ENCODE measurements at places on chromosomes 1 and 21. TPM values are rescaled to one million over a fixed set of nuclear protein-coding genes. Genes with fewer than 3 reads are reported as not detected.

DNA sequence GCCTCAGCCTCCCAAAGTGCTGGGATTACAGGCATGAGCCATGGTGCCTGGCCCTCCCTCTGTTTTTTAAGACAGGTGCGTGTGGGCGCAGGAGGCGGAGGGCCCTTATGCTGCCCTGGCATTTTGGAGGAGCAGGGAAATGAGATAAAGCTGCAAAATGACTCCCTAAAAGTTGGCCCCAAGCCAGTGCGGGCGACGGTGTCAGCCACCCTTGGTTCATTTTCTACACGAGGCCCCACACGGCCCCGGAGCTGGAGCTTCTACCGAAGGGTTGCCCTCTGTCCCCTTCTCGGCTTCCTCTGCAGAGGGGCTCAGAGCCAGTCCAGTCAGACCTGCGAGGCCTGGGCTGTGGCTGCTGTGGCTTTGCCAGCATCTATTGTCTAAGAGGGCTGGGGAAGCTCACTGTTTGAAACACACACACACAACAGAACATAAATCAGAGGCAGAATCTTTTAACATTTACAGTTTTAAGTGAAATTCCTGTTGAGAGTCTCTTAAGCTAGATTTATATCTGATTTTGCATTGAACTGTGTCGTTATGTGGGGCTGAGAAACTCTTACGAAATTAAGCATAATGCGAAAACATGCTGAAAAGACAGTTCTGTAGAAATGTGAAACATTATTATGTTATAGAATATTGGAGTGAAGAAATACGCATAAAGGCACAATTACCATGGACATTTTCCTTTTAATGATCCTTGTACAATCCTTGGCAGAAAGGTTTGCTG, 255.9 kb downstream of the CAMTA1 start:
- no peak for DNase-seq

DNA sequence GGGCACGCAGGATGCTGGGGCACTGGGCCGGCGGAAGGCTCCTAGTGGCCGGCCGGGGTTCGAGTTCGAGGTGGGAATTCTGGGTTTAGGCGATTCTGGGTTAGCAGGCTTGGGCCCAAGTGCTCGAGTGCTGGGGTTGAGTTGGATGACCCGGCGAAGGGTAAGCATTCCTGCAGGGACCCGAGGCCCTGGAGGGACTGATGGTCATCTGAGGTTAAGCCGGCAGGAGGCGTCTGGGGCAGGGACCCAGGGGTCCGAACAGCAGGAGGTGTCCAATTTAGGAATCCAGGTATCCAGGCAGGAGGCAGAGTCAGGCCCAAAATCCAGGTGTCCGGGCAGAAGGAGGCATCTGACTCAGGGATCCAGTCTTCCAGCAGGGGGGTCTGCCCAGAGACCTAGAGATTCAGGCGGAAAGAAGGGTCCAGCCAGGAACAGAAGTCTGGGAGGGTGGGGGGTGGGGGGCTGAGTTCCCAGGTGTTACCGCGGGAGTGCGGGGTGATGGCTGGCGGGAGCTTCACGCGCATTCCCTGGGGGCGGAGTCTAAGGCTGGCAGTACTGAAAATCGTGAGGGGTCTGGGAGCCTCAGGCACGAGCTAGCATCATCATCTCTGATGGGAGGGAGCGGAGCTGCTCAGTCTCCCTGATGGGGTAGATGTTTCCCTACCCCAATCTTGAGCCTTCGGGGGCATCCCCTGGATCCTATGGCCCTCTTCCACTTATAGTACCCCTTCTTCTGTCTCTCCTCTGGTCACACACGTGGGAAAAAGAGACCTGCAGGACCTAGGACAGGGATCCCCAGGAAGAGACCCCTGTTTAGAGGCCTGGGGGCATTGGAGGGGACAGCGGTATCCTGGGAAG, 585 bp downstream of the GPR3 start:
- DNase-seq = no peak

DNA sequence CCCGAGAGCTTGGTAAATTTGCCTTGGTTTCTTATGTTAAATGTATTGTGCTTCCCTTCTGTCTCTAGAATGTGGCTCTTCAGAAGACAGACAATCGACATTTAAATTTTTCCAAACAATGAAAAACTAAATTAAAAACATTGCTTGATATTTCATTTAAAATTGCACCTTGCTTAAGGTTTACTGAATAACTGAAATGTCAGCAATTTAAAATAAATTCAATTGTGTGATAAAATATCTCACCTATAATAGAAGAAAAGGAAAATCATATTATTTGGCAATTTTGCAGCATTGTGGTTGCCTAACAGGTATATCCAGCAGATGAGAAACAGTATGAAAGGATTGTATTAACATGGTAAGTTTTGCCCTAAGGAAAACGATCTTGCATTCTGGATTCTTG, 56.5 kb downstream of the MAP3K21 start:
- no peak for DNase-seq

- no peak for DNase-seq
Measured at GRCh38 chr1:208227366-208227765, 16.8 kb downstream of the PLXNA2 start.

GRCh38 chr21:14876524-14876840, 188.3 kb downstream of the NRIP1 start:
- no peak for DNase-seq

DNA sequence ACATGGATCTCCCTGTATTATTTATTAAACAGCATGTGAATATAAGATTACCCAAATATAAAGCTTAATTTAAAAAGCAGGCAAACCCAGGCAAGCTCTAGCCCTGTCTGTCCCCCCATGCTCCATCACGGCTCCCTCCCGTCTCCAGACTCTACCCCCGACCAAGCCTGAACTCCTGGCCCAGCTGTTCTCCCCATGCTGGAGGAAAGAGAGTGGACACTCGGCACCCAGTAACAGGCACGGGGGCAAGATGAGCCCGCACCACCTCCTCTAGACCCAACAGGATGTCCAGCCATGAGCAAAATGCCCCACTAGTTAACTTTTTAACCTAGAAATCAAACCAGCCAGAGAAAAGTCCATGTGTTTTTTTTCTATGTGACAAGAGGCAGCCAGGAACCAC, 19.3 kb downstream of the SLC19A1 start:
- DNase-seq = no peak

DNA sequence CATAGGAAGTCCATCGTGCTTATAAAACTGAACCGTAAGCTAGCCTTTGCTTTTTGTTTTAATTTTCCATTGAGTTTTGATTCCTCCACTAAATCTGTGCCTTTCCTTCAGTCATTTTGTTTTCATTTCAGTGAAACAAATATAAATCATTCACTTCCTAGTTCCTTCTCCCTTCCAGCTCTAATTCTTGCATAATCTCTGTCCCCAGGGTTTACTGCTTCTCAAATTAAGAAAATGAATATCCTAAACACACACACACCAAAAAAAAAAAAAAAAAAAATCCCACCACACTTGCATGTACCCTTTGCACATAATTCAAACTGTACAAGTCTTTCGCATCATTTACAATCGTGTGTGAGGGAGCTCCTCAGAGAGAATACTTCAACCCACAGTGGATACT, 6.8 kb downstream of the KCNH1 start:
- DNase-seq = no peak

- no peak for DNase-seq
Measured at GRCh38 chr1:76095802-76096201, 21.3 kb downstream of the ST6GALNAC3 start.

GRCh38 chr1:214683621-214684020, 80.6 kb downstream of the CENPF start:
- DNase-seq = peak; percentile 36

DNA sequence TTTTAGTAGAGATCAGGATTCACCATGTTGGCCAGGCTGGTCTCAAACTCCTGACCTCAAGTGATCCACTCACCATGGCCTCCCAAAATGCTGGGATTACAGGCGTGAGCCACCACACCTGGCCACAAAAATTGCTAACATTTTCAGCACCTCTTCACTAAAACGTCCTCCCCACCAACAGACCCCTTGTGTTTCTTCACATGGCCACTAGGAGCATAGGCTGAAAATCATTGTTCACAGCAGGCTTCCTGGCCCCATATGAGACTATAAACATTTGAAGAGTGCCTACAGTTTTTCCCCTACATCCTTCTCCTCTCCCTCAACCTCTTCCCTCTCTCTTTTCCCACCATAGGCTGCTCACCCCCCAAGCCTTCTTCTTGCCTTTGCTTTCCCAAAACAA, 28.0 kb upstream of the SFPQ start:
- DNase-seq = peak; percentile 60

GRCh38 chr1:63523738-63524137, 413 bp downstream of the EFCAB7 start:
- DNase-seq = no peak

- no peak for DNase-seq
Measured at GRCh38 chr1:156599811-156600210, 1.5 kb downstream of the GPATCH4 start.

DNA sequence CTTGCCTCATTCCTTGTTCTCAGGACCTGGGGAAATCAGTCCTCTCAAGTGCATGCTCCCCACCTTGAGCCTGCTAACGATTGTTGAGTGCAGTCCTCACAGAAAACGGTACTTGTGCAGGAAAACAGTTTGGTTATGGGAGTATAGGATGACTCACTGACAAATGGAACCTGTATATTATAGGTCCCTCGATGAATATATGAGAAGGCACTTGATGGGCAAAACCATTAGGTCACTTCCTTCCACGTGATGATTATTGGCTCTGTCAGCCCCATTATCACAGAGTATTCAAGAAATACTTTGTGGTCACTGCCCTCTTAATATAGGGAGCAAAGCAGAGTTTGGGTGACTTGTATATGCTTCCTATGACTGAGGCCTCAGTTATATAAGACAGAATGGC, 6.2 kb downstream of the CCDC17 start:
- no peak for DNase-seq

GRCh38 chr1:241308471-241308870, 48.5 kb downstream of the RGS7 start:
- DNase-seq = no peak

DNA sequence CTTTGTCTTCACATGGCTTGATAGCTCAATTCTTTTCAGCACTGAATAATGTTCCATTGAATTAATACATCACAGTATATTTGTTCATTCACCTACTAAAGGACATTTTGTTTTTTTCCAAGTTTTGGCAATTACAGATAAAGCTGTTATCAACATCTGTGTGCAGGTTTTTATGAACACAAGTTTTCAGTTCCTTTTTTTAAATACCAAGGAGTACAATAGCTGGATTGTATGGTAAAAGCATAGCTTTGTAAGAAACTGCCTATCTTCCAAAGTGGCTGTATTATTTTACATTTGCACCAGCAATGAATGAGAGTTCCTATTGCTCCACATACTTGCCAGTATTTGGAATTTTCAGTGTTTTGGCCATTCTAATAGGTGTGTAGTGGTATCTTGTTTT, 4.8 kb upstream of the MCOLN2 start:
- peak; percentile 55 for DNase-seq

Gene S100B
- 374 TPM for total RNA-seq

Gene CLCA2
- total RNA-seq = 0.08 TPM

Gene PRAMEF27
- not detected for total RNA-seq

Gene MYOM3
- not detected for total RNA-seq
